ENCODE measurements at places on chromosomes 11 and 22.

- no peak for DNase-seq
Observed at GRCh38 chr22:40153705-40154104, 24.0 kb upstream of the TNRC6B start.

- no peak for DNase-seq
Observed at GRCh38 chr11:10387206-10388083, 67.6 kb upstream of the AMPD3 start.

DNA sequence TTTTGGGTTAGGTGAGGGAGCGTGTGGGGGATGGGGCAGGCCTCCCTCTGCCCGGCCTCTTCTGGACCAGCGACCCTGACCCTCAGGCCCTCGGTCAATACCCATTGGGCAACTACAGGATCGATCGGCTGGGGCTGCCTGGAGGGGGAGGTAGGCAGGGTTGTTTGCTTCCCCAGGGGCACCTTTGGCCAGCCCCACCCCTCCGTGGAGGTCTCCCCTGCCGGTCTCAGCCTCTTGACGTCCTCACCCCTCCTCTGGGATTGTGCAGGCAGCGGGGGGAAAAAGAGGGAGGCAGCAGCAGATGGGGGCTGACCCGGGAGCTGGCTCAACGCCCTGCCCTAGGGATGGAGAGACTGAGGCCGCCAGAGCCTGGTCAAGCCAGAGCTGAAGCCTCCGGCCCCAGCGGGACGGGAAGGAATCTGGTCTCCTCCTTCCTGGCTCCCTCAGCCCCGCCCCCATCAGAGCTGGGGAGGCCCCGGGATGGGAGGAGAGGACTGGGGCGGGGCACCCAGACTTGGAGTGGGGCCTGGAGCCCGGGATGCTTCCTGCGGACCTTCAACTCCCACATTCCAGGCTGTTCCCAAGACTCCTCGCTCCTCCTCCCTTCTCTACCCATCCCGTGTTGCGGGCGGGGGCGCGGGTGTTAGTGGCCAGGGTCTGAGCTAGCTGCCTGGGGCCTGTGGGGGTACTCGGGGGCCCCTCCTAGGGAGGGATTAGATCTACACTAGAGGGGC is 14.4 kb upstream of the CDC42EP1 start:
- no peak for DNase-seq

GRCh38 chr11:47399860-47400767 is 8.3 kb upstream of the SLC39A13 start:
- no peak for DNase-seq

DNA sequence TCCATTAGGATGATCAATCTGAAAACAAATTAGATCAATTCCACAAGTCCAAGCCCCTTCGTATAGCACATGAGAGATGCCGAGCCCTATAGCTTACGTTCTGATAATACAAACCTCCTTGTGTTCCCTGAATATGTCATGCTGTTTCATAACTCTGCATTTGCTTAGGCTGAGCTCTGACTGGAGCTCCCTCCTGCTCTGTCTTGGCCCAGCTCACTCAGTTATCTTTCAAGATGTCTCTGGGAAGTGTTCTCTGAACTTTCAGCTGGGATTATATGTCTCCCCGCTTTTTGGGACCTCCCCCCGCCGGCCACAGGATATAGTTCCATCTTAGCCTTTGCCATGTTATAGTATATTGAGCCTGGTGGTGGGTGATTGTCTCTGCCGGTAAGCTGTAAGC is 44.0 kb downstream of the FDX1 start:
- no peak for DNase-seq

GRCh38 chr11:133049244-133050019 is 482.9 kb downstream of the OPCML start:
- no peak for DNase-seq

Data from stimulated activated CD8-positive, alpha-beta memory T cell treated with anti-CD3 and anti-CD28 coated beads, Interleukin-12 subunit alpha, Interleukin-12 subunit beta, amount 100 ng/mL, for 1 hour (primary cell).